HL-60 (cell line): ENCODE measurements at places on chromosomes 6 and 20.

GRCh38 chr6:33336495-33336894, 19.0 kb upstream of the ZBTB22 start:
- DNase-seq, result no peak

GRCh38 chr6:89986650-89987074, 92.4 kb downstream of the GJA10 start:
- no peak for DNase-seq

DNA sequence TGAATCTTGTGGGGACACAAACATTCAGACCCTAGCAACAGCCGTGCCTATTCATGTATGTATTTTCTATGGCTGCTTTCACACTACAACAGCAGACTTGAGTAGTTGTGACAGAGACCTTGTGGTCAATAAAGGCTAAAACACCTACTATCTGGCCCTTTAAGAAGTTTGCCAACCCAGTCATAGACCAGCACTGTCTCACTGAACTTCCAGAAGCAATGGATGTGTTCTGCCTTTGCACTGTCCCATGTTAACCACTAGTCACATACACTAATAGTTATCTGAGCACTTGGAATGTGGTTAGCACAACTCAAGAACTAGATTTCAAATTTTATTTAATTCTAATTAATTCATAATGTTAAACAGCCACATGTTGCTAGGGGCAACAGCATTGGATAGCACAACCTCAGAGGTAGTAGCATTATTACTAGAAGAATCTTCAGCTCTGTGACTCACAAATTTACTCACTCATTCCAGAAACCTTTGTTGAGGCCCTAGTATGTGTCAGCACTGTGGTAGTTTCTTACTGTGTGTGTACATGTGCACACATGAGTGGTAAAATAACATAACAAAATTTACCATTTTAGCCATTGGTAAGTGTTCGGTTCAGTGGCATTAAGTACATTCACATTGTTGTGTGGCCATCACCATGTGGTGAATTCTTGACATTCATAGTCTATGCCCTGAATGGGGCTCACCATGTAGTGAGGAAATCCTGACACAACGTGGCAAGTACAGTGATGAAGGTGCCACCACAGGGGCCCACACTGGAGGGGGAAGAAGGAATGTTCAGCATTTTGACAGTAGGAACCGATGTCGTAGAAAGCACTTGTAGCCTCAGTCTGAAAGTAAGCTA, 107.3 kb downstream of the CEP57L1 start:
- no peak for DNase-seq

DNA sequence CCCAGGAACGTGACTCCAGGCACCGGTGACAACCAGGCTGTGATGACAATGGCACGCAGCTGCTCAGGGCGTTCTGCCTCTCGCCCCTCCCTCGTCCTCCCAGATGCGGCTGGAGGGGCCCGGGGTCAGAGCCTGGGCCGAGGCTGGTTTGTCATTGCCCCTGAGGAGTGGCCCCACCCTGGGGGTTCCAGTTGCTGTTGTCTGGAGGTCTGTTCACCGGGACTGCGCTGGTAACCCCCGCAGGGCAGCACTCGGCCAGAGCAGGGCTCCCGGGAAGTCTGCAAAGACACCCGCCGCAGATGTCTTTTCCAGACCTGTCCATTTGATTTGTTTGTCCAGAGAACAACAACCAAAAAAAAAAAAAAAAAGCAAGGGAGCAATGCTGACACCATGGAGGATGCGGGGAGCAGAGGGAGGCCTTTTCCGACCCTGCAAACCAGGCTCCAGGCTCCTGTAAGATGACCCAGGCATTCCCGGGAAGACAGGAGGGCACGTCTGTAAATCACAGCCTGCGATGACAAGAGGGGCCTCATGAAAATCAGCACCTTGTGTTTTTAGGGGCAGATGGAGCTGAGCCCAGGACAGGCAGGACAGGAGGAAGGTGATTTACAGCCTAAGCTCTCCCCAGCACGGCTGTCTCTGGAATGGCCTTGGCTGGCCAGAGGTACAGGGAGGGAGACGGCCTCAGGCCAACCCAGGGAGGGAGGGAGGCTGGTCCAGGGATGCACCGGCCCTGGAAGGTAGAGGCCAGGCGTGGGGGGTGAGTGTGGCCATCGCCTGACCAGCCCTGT, 189.3 kb downstream of the ERMARD start:
- no peak for DNase-seq

DNA sequence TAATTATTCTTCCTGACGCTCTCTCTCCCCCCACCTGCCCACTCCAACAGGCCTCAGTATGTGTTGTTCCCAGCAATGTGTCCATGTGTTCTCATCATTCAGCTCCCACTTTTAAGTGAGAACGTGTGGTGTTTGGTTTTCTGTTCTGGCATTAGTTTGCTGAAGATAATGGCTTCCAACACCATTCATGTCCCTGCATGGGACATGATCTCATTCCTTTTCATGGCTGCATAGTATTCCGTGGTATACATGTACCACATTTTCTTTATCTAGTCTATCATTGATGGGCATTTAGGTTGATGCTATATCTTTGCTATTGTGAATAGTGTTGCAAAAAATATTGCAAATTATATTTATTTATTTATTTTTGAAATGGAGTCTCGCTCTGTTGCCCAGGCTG, 258.0 kb downstream of the TFAP2A start:
- no peak for DNase-seq

- DNase-seq, result no peak
These were observed 205.7 kb downstream of the EPM2A start for GRCh38 chr6:145529582-145529981.

DNA sequence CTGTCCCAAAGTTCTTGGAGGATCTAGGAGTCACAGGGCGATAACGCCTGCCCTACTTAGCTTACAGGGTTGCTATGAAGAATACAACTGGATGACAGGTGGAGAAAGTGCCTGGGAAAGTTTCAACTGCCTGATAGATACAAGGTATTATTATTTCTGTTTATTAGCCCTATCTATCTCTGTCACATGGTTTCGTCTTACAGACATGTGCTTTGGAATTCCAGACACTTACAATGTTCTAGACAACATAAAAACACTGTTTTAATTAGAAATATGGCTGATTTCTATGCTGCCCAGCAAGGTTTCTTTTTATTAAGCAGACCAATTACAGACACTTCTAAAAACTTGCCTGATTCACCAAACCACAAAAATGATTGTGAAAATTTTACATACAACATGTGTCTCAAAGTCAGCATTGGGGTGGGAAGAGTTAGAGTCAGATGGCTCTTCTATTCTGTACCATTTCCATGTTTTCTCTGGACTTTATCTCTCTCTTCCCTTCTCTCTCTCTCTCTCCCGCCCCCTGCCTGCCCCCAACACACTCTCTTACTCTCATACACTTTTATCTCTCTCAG, 50.0 kb downstream of the GJA10 start:
- DNase-seq, result no peak

GRCh38 chr6:46284475-46284874, 113.7 kb upstream of the ENPP5 start:
- no peak for DNase-seq

- DNase-seq, result no peak
These were observed 9.3 kb upstream of the JPH2 start for GRCh38 chr20:44196271-44196670.

GRCh38 chr6:79494841-79495240, 42.4 kb downstream of the LCA5 start:
- no peak for DNase-seq

DNA sequence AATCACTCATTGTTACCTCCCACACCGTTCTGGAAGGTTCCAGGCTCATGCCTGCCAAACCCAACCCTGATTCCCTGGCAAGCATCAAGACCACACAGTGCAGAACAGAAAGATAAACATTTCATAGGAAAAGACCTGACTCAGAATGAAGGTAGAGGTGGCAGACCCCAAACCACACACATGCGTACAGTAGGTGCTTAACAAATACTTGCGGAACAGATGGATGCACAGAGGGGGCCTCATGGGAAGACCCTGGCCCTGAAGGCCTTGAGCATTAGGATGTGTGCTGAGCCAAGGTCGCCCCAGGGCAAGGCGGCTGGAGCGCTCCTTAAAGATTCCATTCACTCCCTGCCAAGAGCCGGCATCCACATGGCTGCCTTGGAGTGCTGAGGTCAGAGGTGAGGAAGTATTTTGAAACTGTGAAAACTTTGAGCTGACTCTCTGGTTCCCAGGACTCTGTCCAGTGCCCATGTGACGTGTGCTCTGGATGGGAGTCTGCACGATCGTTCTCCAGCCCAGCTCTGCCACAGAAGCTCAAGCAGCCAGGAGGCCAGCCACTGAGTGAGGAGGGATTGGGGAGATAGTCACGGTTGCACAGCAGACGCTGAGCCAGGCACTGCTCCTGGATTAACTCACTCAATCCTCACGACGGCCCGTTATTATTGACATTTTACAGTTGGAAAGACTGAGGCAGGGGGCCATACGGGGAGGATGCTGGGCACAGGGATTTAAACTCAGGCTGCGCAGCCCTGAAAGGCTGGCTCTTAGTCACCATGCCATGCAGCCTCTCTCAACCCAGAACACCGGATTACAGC, 65.5 kb upstream of the AFDN start:
- DNase-seq, result no peak

- DNase-seq, result no peak
These were observed 407.1 kb upstream of the RUNX2 start for GRCh38 chr6:44920952-44921491.

DNA sequence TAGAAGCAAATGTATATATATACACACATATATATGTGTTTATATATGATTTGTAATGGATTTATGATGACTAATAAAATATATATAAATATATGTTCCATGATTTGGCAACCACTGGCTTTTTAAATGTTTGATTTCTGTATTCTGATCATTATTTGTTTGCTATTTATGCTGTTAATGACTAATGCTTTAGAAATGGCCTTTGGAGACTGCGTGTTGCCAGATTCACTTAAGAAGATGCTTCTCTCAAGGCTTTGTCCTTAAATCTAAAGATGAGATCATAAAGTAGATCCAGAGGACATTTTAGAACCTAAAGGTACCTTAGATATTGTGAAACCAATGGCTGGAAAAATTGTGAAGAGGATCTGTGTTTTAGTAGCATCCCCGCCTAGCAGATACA, 116.0 kb upstream of the SUPT3H start:
- DNase-seq, result no peak

GRCh38 chr20:1371202-1371782, 21.6 kb downstream of the FKBP1A start:
- no peak for DNase-seq

GRCh38 chr6:109804020-109804419, 112.9 kb downstream of the FIG4 start:
- no peak for DNase-seq
